ENCODE measurements at places on chromosomes 5 and 9. TPM values are rescaled to one million over a fixed set of nuclear protein-coding genes. Genes with fewer than 3 reads are reported as not detected.

GRCh38 chr5:100165309-100165708 lies 369.9 kb upstream of the FAM174A start:
- DNase-seq: no peak

GRCh38 chr9:77582525-77582924 lies 65.6 kb downstream of the GNA14 start:
- no peak for DNase-seq

DNA sequence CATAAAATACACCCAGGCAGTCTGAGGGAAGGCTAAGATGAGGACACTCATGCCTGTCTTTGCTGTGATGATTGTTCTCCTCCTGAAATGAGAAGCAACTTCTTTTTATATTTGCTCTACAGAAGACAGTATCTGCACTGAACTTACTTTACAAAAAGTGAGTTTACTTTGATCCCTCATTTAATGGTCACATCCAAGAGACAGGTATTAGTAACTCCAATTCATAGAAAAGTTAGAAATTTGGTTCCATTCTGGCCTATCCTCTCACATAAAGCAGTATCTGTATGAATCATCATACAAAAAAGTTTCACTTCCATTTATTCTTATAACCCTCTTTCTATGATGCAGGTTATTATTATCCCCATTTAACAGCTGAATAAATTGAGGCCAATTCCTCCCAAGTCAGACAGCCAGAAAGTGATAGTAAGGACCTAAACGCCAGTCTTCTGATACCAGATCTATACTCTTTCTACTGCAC lies 15.2 kb downstream of the TSTD2 start:
- no peak for DNase-seq

DNA sequence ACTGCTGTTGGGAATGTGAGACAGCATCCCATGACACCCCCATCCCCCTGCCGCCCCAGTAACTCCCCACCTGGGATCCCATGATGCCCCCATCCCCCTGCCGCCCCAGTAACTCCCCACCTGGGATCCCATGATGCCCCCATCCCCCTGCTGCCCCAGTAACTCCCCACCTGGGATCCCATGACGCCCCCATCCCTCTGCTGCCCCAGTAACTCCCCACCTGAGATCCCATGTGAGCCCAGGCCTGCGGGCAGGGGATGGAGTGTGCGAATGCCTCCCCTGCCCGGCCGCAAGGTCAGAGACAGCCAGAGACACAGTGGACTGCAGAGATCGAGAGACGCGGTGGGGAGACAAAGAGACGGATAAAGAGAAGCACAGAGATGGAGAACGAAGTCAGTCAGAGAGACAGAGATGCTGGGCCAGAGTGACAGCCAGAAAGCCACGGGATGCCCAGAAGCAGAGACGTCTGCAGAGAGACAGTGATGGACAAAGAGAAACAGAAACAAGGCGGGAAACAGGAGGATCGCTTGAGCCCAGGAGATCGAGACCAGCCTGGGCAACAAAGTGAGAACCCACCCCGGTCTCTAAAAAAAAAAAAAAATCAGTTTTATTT lies 992 bp downstream of the SH2D3C start:
- DNase-seq: no peak

DNA sequence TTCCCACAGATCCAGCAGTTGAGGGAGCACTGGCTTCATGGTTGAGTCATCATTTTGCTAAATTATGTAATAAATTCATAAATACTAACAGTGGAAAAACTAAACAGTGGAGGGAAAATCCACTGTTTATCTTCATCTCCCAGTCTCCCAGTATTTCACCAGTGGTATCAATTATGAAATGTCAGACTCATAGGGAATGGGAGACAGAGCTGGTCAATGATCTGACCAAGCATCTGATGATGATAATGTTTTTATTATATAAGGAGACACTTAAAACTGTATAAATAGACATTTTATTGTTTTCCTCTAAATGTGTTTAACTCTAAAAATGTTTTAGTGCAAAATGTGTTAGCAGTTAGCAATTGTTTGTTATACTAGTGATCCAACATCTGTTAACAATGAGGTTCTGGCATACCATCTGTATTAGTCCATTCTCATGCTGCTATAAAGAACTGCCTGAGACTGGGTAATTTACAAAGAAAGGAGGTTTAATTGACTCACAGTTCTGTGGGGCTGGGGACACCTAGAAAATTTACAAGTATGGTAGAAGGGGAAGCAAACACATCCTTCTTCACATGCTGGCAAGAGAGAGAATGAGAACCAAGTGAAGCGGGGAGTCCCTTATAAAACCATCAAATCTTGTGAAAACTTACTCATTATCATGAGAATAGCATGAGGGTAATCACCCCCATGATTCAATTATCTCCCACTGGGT lies 11.8 kb upstream of the REEP5 start:
- peak; percentile 29 for DNase-seq

DNA sequence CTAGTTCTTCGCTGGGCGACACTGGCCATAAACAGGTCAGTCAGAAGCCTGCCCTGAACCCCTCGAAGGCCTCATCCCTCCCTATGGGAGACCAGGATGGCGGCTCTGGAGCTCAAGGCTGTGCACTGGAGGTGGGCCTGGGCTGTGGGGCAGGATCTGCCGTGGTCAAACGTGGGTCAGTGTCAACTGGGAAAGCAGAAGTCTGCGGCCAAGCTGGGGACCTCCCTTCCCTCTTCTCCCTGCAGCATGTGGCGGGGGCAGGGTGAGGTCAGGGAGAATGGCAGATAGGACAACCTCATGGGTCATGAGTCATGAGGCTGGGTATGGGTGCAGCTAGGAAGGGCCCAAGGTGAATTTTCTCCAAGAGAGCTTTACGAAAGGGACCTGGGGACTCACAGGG lies 132.9 kb downstream of the RXRA start:
- DNase-seq: no peak

Gene CARTPT
- not detected for total RNA-seq

Gene RNF208
- not detected for total RNA-seq

Gene XRCC4
- total RNA-seq: 17.2 TPM

Gene SLC45A2
- total RNA-seq: 0.19 TPM

Data from LHCN-M2 (cell line).